ENCODE measurements at places on chromosomes 3 and 15. TPM values are rescaled to one million over a fixed set of nuclear protein-coding genes. Genes with fewer than 3 reads are reported as not detected.

Gene SPESP1
- 0.23 TPM for total RNA-seq

Gene RBP2
- total RNA-seq = not detected

Gene SLC22A14
- not detected for total RNA-seq

Gene RASGRP1
- 204 TPM for total RNA-seq

Gene RHCG
- not detected for total RNA-seq

Gene ALPK3
- total RNA-seq = 0.27 TPM

Gene TMEM40
- total RNA-seq = not detected

Gene CCDC80
- total RNA-seq = not detected

Gene BCHE
- total RNA-seq = not detected

Gene CLDN1
- total RNA-seq = not detected

Gene PLSCR4
- 0.12 TPM for total RNA-seq

Gene TEX9
- total RNA-seq = 1.1 TPM

Gene GYG1
- total RNA-seq = 38.5 TPM

Gene SCN5A
- total RNA-seq = not detected

Gene FAM81A
- 0.73 TPM for total RNA-seq

Gene SELENOS
- 29.1 TPM for total RNA-seq

Gene CPLX3
- 0.12 TPM for total RNA-seq
